H54 (cell line): ENCODE measurements at places on chromosomes 5 and 9.

- DNase-seq = no peak
Observed at GRCh38 chr9:83132768-83133167, 69.8 kb upstream of the RASEF start.

GRCh38 chr5:143536364-143536763, 132.9 kb upstream of the NR3C1 start:
- peak; percentile 56 for DNase-seq

GRCh38 chr5:25091921-25092320, 447.1 kb upstream of the CDH10 start:
- DNase-seq = no peak

GRCh38 chr5:160271836-160272235, 40.5 kb downstream of the CCNJL start:
- no peak for DNase-seq

DNA sequence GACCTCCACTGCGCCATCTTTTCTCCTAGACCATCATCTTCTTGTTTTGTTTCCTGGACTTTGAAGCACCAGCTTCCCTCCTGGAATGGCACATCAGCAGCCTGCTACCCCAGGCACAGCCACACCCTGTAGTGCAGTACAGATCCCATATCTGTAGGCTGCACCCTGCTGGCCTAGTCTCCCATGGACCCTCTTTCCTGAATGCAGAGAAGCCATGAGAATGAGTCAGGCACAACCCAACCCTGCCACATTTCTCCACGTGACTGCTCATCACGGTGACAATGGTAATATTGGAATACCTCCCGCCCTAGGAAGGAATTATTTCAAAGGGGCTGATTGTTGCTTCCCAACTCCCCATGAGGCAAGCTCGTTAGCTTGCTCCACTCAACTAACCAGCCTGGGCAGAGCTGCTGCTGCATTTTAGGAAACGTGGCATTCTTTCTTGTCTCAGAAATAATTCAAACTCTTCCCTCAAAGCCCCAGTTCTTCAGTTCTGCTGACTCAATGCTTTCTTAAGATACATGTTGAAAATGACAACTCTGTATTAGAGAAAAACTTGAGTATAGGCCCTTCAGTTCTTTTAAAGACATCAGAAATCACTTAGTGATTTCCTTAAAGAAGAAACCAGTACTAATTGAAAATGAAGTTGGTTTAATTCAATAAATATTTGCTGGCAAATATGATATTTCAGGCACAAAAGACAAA, 328.1 kb downstream of the MLLT3 start:
- DNase-seq = no peak

GRCh38 chr5:178196281-178196812, 8.0 kb upstream of the HNRNPAB start:
- no peak for DNase-seq

- no peak for DNase-seq
Observed at GRCh38 chr9:88528080-88528790, 6.7 kb upstream of the NXNL2 start.

- no peak for DNase-seq
Observed at GRCh38 chr9:20242510-20243189, 379.6 kb downstream of the MLLT3 start.

- DNase-seq = no peak
Observed at GRCh38 chr9:1071730-1072129, 21.6 kb downstream of the DMRT2 start.

GRCh38 chr9:82410306-82410705, 421.7 kb downstream of the SPATA31D1 start:
- no peak for DNase-seq

DNA sequence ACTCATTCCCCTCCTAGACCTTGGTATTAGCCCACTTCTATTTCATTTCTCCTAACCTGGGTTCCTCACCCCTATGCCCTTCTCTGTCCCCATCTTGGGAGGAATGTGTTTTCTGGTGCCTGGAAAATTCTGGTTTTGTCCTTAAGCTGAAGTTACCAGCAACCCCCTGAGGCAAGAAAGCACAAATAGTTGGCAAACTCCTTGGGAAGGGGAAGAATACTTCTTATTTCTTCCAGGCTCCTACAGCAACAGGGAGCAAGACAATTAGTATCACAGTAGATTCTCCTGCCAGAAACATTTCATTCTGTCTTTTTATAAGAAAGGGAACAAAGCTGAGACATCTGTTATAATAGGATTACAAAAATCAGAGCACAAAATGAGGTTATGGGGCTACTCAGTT, 142.5 kb downstream of the SNCAIP start:
- DNase-seq = no peak
